Activated T-cell treated with anti-CD3 and anti-CD28 coated beads, Interleukin-2, amount 50 U/mL, for 48 hours (primary cell): ENCODE measurements at places on chromosomes 16 and 17.

DNA sequence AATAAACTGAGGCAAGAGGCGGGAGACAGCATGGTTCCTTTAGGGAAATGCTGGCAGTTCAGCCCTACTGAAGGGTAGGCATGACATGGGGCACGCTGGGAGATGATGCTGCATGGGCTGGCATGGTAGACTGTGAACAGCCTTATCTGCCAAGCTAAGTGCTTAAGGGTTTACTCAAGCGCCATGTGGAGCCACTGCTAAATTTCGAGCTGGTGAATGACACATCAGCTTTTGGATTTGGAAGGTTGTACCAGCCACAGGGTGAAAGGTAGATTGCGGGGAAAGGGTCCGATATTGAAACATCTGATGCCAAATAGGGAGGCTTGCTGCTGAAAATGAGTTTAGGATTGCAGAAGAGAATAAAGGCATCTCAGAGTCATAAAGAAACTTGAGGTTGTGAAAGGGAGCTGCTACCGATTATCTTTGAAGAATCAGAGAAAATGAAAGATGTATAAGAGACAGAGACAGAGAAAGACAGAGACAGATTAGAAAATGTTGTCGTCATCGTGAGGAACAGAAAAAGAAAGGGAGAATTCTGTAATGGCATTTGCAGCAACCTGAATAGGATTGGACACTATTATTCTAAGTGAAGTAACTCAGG is 16.3 kb downstream of the PIK3R5 start:
- DNase-seq: peak; percentile 63

DNA sequence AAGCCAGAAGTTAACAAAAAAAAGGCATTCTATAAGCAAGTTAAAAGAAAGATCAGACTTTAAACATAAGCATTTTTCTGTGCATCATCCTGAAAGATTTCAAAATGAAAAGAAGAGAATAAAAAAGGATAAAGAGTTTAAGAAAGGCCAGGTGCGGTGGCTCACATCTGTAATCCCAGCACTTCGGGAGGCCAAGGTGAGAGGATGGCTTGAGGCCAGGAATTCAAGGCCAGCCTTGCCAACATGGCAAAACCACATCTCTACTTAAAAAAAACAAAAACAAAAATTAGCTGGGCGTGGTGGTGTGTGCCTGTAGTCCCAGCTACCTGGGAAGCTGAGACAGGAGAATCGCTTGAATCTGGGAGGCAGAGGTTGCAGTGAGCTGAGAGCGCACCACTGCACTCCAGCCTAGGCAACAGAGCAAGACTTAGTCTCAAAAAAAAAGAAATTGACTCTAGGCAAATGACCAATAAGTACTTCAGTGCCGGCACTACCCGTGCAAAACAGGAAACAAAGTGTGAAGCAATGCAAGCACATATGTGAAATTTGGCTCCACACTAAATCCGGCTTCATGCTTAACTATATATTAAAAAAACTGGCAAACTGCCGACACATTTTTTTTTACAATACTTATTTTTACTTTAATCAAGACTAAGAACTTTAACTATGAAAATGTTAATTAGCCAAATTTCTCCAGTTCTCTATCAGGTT is 83.2 kb upstream of the C17orf78 start:
- DNase-seq: no peak

DNA sequence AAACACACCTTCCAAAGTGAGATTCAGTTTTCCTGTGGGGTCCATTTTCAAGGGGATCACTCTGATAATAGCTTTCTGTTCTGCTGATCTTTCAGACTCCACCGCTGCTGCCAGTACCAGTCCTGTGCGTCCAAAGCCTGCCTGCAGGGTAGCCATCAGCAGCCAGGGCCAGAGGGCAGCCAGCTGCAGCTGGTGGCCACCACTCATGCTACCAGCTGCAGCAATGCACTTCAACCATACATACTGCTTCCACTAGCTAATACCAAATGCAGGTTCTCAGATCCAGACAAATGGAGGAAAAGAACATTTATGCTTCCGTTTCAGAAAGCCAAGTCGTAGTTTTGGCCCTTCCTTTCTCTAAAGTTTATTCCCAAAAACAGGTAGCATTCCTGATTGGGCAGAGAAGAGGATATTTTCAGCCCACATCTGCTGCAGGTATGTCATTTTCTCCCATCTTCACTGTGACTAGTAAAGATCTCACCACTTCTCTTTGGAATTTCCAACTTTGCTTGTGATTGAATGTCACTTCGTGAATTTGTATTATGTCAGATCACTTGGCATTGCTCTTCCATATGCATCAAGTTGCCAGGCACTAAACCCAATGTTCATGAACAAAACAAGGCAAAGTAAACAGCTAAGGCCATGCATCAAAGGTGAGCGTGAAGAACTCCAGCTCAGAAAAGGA is 1.8 kb downstream of the RNF43 start:
- no peak for DNase-seq

DNA sequence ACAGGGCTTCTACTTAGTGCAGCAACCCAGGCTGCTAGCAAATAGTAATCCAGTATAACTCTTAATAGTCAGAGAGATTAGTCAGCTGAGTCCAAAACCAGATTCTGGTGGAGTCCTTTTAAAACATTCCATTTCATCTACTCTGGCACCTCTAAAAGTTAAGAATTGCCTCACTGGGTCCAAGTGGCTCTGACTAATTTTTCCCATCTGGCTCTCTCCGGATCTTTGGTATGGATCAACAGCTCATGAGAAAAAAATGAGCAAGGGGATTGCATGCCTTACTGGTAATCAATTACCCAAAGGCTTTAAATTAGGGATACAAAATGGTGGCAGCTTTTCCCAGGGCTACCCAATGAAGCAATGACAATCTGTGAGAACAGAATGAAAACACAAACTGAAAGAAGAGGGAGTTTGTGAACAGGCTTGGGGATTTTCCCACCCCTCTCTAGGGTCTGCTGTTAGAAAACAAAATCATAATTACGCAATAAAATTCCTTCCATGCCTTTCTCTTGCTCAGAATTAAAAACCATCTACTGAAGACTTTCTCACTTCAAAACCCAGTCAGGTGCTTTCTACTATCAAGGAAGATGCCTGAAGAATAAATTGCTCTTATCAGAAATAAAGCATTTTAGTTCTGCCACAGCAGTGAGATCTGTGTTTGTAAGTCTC is 84.6 kb upstream of the PMFBP1 start:
- DNase-seq: no peak
